ENCODE measurements at places on chromosomes 12 and 14.

DNA sequence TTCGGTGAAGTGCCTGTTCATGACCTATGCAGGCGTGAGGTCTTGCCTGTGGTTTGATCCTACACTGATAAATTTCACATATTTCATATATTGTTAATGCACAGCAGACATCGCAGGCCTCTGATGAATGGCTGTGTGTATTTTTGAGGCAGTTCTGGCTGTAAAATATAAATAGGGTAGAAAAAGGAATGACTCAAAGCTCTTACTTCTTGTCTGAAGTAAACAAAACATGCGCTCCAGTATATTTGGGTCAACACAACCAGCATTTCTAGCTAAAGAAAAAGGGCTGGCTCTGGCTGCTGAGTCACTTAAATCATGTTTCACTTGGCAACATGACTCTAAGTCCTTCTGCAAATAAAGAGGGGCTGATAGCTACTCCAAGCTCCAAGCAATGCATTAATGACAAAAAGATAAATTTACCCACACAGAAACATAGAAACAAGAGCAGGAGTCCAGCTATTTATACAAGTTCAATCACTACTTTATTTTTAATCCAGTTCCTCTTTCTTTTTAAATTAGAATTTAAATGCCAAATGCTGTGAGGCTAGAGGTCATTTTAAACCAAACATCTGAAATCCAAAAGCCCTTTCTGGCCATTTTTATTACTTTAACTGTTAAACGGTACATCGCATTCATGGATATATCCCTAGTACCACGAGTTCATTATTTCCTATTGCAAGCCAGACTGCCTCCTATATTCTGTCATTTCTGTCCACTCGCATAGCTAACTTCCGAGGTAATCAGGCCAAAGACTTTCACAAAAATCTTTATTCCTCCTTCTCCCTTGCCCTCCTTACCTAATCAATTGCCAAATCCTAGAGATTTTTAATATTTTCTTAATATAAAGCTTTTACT, 54.3 kb upstream of the TMCC3 start:
- no peak for DNase-seq

DNA sequence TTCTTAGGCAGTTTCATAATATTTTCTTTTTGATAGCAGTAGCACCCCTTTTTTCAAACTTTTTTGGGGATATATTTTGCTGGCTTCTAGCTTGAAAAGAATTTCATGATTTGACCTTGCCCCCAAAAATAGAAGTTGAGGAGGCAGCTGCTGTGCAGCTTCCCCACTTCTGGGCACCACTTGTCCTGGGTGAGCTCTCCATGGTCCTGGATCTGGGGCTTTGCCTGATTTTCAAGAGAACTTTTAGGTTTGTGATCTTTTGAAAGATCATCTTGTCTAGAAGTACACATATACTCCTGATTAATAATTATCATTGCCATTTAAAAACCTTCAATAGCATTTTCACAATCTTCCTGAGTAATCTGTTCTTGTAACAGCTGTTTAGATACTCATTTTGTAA, 271.6 kb downstream of the NPAS3 start:
- DNase-seq = no peak

DNA sequence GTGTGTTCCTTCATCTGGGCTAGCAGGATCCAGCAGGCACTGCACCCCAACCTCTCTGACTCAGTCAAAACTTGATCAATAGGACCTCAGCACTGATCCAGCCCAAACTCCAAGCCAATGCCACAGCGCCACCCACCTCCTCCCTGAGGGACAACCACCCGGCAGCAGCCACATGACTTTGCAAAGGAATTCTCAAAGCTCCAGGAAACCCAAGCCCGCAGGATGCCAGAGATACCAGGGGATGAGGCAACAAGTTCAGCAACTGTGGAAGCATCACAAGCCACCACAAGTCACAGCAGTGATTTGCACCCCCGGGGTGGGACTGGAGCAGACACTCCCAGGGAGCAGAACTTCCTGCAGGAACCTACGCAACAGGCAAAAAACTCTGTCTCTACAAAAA, 37.3 kb downstream of the ACTN1 start:
- peak; percentile 68 for DNase-seq

DNA sequence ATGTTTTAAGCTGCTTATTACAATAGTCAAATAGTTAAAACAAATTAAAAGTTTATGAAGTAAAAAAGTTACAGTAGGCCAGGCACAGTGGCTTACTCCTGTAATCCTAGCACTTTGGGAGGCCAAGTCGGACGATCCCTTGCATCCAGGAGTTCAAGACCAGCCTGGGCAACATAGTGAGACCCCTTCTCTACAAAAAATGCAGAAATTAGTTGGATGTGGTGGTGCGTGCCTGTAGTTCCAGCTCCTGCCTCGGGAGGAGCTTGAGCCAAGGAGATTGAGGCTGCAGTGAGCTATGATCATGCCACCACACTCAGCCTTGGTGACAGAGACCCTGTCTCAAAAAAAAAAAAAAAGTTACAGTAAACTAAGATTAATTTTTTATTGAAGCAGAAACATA, 142.6 kb downstream of the MIPOL1 start:
- DNase-seq = no peak

DNA sequence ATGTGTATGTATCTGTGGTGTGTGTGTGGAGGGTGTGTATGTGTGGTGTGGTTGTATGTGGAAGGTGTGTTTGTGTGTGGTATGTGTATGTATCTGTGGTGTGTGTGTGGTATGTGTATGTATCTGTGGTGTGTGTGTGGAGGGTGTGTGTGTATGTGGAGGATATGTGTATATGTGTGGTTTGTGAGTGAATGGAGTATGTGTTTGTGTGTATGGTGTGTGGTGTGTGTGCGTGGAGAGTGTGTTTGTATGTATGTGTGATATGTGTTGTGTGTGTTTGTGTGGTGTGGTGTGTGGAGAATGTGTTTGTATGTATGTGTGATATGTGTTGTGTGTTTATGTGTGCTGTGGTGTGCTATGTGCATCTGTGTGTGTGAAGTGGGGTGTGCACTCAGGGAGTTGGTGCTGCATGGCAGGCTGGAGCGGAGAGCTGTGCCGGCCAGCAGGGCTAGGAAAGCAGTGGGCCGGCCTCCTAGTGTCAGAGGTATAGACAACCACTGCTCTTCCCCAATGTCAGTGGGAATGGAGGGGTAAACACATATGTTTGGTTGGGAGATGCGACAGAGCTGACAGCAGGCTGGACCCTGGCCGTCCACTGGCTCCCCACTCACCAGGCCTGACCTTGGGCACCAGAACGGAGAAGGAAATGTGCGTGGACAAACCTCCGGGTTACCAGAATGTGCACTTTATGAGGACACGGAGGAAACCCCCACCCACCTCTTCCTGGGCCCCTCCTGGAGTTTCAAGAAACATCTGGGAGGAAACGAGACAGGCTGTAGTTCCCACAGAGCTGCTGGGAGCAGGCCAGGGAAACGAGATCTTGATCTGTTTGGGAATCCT, 60.7 kb downstream of the CLMN start:
- DNase-seq = no peak

- DNase-seq = peak; percentile 41
Observed at GRCh38 chr14:85934886-85935254, 404.9 kb downstream of the FLRT2 start.

GRCh38 chr12:93813972-93814821, 137.0 kb downstream of the CRADD start:
- DNase-seq = no peak

DNA sequence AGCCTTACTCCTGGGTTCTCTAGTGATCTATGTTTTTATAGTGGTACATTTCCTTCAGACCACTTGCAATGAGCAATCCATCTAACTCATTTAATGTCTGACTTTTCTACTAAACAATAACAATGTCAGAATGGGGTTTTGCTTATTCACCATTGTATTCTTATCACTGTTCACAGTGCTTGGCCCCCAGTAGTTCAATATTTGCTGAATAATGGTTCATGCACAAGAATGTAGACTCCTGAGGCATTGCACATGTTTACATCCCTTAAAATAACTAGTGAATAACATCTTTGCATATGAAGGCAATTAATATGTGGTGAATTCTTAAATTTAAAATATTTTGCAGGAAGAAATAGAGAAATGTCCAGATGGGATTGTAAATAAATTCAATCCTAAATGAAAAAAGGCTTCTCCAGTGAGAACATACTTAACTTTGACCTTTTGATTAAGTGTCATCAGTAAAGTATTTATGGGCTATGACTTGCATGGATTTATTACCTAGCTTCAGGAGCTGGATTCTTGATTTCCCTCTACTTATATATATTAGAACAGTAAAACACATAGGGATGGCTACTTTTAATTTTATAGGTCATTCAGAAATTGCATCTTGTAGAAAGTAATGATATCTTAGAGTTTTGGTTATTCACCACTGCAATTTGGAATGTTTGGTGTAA, 3.4 kb downstream of the CCER1 start:
- no peak for DNase-seq

GRCh38 chr12:66629138-66629870, 49.6 kb downstream of the GRIP1 start:
- no peak for DNase-seq

DNA sequence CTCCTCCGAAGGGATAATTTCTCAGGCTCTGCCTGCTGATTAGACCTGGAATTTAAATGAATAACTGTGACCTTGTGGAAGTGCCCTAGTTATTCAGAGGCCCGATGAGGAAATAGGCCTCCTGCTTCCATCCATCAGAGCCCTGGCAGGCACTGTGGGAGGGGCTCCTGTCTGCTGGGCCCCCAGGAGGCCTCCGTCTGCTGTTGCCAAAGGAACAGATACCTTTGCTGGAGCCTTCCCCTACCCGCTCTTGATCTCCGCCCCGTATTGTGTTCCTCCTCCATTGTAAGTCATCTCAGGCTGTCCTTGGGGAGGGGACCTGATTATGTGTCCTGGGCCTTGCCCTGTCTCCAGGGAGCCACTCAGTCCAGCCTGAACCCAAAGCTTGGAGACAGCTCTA, 112.3 kb downstream of the NRXN3 start:
- no peak for DNase-seq

DNA sequence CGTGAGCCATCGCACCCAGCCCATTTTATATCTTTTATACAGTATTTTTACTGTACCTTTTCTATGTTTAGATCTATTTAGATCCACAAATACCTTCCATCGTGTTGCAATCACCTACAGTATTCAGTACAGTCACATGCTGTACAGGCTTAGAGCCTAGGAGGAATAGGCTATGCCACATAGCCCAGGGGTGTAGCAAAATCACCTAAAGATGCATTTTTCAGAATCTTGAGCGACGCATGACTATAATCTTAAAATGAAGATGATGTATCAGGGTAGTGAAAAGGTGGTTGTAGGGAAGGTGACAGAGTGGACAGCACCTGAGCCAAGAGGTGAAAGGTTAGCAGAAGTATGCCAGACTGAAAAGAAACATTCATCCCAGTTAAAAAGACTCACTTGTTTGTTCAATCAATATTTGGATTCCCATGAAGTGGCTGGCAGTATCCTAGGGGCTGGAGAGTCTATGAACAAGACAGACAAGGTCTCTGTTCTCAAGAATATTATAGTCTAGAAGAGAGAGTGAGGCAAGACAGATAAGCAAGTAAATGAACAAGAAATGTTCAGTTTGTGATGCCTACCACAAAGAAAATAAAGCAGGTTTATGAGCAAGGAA, 3.6 kb downstream of the SPRING1 start:
- no peak for DNase-seq

GRCh38 chr14:75570797-75571196, 7.6 kb upstream of the FLVCR2 start:
- DNase-seq = no peak

GRCh38 chr12:95922231-95922630, 20.2 kb downstream of the CCDC38 start:
- DNase-seq = no peak

GRCh38 chr12:107336695-107337094, 243.3 kb upstream of the CRY1 start:
- no peak for DNase-seq

GRCh38 chr12:27521066-27521465, 2.9 kb upstream of the PPFIBP1 start:
- DNase-seq = no peak

GRCh38 chr14:99664937-99665273, 19.2 kb upstream of the CYP46A1 start:
- no peak for DNase-seq

DNA sequence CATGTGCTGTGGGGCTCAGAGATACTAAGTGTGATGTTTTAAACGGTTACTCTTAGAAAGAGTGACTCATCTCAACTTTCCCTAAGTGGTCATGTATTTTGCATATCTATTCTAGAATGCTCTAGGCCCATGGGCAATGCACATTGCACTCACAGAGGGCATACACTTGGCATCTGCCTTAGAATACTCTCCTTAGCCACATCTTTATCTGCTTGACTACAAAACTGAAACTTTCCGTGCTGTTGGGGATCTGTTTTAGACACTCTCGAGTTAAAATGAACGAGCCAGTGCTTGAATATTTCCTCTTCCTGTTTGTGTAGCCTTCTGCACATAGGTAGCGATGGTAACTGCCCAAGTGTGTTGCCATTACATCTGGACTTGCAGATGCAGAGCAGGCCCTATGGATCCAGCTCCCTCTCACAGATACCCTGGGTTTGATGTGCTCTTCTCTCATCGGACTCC, 180.5 kb downstream of the CAND1 start:
- no peak for DNase-seq

DNA sequence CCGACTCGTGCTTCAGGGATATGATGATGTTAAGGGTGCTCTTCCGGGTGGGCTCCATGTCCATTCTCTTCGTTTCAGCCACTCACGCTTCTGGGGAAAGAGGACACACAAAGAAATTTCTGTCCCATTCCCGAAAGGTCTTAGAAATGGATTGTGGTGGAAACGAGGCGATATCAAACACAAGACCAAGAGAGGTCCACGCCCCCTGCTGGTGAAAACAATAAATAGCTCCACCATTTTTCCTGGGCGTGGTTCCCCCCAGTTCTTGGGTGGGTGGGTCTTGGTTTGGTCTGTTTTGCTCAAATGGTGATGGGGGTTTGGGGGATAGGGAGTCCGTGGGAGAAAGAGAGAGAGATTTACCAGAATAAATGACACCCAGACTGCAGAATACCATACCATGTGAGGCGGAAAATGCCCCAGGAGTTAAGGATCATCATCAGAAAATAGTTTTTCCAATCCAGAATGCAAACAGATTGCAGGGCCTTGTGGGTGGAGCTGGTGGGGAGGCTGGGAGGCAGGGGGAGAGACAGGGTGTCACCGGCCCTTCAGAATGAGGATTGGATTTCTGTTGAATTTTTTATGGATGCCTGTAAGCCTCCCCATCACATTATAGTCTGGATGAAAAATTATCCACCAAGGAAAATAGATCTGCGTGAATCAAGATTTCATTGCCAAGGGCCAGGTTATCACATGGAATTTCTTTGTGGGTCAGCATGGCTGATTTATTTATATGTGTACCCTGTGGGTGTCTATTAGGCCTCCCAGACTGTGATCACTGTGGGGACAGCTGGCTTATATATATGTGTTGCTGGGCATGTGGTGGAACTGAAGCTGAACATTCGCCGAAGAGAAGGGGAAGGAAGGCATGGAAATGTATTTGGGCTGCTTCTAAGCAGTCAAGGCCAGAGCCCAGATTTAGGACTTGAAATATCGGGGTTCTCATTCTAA, 55.8 kb downstream of the SRRM4 start:
- DNase-seq = peak; percentile 22

GRCh38 chr12:101459642-101460346, 15.3 kb upstream of the SPIC start:
- DNase-seq = peak; percentile 9

- DNase-seq = no peak
Observed at GRCh38 chr12:104094284-104094683, 30.0 kb downstream of the HCFC2 start.

Measured in Kasumi-1 (cell line).